Stimulated activated CD4-positive, alpha-beta T cell treated with anti-CD3 and anti-CD28 coated beads, Interleukin-4, amount 100 ng/mL, for 24 hours (primary cell): ENCODE measurements at places on chromosomes 5 and 9.

- DNase-seq: no peak
Observed at GRCh38 chr9:26310294-26310693, 582.3 kb downstream of the CAAP1 start.

DNA sequence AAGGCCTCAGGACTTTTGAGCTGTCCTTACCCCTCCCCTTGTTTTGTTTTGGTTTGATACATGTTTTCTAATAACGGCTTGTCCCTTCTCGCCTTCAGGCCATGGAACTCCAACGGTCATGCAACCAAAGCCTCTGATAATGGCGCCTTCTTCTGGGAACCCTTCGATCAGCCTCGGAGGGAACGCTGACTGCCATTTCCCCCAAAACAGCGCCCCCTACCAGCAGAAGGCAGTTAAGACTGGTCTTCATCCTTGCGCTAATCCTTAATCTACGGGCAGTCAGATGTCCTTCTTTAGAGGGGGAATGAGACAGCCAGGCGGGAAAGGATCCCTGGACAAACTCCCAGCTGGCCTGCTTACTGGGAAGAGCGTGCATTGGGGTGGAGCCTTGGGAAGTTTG lies 276.6 kb downstream of the ICE1 start:
- no peak for DNase-seq

DNA sequence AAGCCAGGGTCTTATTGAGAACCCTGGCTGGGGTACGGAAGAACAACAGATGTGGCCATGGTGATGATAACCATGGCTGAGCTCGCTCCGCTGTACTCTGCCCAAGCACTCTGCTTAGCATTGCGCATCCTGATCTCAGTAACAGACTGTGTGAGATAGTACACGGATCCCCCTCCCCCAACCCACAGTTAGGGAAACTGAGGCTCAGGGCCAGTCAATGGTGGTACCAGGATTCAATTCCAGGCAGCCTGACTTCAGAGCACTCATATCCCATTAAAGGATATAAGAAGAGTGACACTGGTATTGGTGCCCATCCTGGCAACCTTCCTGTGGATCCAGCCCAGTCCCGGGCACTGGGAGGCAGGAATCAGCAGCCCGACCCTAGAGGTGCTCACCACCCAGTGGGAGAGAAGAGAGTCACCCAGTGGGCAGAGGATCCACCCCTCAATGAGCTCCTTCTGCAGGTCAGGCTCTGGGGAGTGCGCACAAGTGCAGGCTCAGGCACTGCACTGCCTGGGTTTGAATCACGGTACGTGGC lies 26.5 kb upstream of the KIF12 start:
- DNase-seq: no peak

GRCh38 chr9:98900244-98900643 lies 43.5 kb upstream of the COL15A1 start:
- no peak for DNase-seq

DNA sequence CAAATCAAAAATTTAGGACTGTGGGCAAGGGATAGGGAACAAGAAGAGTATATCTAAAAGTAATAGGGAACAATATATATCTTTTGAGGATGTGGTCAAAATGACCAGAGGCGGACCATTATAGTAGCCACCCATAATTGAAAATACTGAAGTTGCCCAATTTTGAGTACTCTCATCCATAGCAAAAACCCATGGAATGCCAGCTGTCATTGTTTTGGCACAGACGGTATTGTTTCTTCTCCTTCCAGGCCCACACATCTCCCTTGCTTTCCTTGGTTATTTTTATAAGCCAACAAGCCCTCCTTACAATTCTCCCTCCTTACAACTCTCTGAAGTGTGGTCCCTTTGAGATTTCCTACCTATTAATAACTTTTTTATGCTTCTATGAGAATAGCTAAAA lies 50.4 kb upstream of the RGMB start:
- no peak for DNase-seq

DNA sequence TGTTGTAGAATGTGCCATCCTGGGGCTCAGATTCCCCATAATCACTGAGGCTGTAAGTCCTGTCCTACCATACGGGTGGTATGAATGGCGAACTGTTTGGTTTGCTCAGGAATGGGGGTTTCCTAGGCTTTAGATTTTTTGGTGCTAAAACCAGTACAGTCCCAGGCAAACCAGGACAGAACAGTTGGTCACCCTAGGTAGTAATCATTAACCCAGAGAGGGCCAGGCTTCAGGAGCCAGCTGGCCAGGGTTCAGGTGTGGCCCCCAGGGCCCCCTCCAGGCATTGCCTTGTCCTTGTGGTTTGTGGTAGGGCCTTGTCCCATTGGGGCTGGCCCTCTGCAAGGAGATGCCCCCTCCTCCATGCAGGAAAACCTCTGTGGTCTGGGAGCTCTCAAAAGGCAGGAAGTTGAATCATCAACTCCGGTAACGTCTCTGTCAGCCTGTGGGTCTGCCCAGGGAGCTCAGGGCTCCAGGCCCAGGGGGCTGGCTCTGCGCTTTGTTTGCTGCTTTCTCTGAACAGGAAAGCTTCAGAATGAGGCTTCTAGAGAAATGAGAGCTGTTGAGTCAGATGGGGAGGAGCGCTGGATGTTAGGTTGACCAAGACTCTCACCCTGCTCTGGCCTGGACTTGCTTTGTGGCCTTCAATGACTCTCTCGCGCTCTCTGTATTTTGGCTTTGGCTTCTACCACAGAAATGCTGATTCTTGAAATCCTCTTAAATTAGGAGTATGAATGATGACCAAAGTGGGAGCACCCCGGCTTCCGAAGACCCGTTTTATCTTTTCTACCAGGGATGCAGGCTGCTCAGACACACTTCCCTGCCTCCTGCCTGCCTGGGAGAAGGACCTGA lies 22.2 kb upstream of the JADE2 start:
- peak; percentile 69 for DNase-seq

DNA sequence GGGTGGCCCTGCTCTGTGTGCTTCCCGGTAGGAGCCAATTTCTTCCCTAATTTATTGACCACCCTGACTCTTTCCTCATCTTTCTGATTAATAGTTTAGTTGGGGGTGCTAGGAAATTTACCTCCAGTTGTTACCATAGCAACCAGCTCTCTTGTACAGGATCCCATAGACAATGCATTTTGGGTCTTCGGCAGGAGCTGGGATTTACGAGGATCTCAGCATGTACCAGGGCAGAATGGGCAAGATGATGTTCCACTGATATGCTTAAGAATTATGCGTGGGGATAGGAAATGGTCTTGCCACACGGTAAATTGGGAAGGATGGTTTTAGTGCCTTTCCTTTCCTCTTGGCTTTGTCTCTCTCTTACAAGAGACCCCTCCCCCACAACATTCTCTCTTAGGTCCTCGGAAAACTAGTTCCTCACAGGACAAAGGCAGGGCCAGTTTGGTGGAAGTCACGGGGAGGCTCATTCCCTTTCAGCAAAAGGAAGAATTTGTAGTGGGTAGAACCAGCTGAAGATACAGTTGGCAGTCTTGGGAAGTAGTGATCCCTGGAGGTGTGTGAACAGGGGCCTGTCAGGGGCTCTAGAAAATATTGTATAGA lies 133.4 kb upstream of the SHB start:
- no peak for DNase-seq

GRCh38 chr9:3541206-3541605 lies 15.4 kb upstream of the RFX3 start:
- DNase-seq: no peak

DNA sequence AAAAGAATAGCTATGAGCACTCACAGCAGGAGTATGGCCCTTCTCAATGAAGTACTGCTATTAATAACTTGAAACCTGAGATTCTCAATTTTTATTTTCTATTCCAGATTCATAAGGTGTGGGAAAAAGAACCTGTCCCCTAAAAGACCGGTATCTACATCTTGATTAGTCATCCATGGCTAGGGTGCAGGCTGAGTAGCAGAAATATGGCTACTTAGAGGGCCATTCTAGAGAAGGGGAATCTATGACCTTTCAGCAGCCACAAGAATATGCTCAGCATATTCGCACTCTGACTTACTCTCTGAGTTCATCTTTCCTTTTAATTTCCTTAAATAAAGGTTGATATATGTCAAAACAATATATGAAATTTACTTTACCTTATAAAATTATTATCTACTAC lies 27.7 kb downstream of the WDR36 start:
- no peak for DNase-seq

DNA sequence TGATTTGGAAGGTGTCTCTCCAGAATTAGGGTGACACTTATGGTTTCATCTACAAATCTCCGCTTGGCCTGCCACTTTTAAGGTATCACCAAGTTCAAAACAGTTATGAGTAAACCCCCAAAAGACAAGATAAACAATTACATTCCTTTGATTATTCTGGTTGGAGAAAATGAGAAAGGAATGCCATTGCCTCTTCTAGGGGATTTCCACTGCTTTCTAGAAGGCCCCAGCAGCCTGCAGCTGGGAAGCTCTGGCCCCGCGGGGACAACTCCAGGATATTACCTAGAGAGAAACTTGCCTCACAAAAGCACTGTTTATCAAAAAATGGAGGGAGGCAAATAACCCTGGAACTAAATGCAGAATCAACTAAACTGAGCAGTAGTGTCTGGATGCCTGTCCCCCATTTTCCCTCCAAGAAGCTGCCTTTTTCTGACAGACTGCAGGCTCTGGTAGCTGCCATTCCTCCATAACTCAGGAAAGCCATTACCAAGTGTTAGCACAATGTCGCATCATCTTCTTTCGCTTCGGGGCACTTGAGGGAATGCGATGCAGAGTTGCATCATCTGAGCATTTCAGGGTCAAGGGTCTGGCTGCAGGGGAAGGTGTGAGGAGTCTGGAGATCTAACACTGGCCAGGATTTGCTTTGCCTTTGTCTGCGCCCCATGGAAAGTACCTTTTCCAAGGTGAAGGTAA lies 71.5 kb upstream of the PLPP6 start:
- DNase-seq: no peak

DNA sequence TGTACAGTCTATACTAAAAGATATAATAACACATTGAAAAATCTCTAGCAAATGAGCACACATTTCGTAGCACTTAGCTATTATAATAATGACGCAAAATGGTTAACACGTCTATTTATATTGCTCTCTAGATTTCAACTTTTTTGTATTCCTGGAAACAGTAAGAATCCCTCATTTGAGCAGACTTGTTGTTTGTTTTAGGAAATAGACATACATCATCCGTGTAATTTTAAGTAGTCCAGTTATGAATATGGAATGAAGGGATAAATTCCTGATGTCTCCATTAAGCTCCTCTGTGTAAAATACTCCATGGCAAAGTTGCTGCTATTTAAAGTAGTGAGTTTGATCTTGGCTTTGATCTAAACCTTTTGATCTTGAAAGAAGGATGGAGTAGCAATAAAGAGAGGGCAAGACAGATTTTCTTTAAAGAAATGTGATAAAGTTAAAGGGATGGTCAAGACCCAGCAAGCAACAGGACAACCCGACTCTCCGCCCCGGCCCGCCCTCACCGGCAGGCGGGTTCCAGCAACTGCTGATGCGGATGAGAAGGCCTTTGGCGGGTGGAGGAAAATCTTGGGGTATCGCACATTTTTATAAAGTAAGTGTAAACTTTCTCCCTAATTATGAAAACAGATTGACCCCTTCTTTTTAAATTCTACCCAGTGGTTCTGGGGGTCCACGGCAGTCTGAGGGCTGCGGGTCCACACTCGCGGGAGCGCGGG lies 277.4 kb downstream of the AOPEP start:
- no peak for DNase-seq

DNA sequence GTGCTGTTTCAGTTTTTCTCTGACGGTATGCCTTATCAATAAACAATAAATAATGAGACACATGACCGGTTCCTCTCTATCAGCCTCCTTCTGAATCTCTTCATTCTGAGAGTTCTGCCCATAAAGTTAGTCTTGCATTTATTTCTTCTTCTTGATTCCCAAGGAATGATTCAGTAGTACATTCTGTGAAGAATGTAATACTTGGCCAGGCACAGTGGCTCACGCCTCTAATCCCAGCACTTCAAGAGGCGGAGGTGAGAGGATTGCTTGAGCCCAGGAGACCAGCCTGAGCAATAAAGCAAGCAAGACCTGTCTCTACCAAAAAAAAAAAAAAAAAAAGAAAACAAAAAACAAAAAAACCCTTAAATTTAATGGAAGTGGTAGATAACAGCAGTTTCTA lies 53.9 kb downstream of the PAM start:
- DNase-seq: no peak

- no peak for DNase-seq
Observed at GRCh38 chr5:124783285-124783684, 36.8 kb upstream of the ZNF608 start.

- no peak for DNase-seq
Observed at GRCh38 chr9:104269996-104270963, 176.2 kb downstream of the SMC2 start.

DNA sequence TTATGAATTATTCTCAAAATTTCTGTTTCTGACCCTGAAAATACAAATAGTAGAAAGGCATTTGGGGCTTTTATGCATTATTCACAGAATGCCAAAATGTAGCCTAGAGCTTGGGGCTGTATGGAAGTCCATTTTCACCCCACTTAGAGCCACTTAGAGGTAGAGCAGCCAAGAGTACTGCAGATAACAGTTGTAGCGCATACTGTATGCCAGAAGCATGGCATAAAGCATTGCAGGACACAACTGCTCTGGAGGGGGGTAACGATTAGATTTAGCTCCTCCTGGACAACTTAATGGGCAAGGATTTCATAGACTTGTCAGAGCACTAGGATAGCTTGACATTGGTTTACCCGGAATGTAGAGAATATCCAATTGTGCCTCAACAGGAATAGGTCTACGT lies 15.7 kb downstream of the SLC31A1 start:
- no peak for DNase-seq

- no peak for DNase-seq
Observed at GRCh38 chr5:133611357-133612248, 738 bp downstream of the FSTL4 start.

GRCh38 chr5:176379881-176380280 lies 8.5 kb downstream of the NOP16 start:
- DNase-seq: no peak

GRCh38 chr5:73615085-73615484 lies 10.9 kb upstream of the ARHGEF28 start:
- DNase-seq: no peak

- no peak for DNase-seq
Observed at GRCh38 chr5:137822158-137822764, 45.4 kb upstream of the MYOT start.

- DNase-seq: no peak
Observed at GRCh38 chr9:91751922-91752321, 198.1 kb downstream of the ROR2 start.

DNA sequence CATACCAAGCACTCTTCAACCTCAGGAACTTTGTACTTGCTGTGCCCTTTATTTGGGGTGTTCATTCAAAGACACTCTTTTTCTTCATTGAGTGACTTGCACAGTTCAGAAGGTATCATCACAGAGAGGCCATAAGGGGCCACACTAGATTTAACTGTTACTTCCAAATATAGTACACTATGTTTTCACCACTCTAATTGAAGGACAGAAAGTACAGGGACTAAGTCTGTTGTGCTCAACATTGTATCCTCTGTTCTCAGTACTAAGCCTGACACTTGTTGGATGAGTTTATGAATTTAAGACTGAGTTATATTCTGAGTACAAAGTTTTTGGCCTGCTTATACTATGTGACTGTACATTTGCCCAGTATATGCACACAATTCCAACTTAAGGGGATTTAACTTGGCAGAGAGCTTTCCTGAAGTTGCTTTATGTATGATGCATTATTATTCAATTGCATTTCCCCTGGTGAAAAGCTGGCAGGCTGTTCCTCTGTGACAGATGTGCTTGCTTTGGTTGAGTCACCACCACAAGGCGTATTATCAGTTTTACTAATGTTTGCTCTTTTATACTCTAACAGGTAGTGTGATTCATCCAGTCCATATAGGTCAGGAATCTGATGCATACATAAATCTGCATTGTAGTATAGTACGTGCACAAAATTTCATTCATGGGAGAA lies 714.8 kb downstream of the TLR4 start:
- no peak for DNase-seq
